ENCODE measurements at places on chromosomes 12 and 14.

GRCh38 chr14:51845811-51846210 lies 14.6 kb upstream of the GNG2 start:
- no peak for DNase-seq

GRCh38 chr12:121799842-121800693 lies 3.7 kb upstream of the SETD1B start:
- no peak for DNase-seq

DNA sequence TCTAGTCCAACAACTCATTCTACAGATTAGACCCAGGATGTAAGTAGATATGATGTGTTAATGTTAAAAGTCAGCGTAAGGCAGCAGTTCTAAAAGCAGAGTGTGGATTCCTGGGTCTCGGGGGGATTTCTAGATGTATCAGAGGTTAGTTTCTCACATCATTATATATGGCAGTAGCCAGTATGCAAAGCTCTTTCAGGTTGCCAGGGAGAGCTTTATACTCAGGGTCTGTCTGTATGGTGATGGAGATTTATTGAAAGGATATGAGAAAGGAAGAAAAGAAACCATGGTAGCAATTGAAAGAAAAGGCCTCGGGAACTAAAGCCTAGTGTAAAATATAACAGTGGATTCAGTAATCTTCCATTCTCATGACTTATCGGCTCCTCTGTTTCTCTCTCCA lies 26.2 kb upstream of the PAWR start:
- no peak for DNase-seq

DNA sequence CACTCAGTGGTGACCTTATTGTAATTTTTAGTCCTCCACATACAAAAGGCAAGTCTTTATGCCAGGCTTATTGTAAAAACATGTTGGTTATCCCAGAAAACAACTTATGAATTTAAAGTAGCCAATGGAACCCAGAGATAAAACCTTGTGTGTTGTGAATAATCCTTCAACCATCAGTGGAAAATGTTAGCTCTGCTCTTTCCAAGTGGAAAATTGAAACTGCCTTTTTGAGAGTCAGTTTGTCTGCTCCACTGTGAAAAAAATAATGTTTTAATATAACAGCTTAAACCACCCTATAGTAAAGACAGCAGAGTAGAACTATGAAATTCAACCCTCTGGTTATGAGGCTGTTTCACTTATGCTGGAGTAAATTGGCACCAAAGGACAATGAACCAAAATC lies 112.0 kb downstream of the TTLL5 start:
- DNase-seq = no peak

DNA sequence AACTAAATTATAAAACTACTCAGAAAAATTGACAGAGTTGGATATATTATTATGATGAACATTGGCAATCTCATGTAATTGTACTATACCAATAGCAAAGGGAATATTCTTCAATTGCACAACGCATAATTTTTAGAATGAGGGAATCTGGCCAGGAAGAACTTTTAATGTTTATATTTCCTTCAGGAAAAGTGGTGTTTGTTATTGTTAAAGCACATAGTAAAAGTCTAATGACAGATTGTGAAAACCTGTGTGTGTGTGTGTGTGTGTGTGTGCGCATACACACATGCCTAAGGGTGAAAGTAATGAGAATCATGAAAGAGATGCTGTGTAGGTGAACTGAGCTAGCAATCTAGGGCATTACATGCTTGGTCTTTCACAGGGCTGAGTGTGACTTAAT lies 877.7 kb downstream of the SLC6A15 start:
- no peak for DNase-seq

DNA sequence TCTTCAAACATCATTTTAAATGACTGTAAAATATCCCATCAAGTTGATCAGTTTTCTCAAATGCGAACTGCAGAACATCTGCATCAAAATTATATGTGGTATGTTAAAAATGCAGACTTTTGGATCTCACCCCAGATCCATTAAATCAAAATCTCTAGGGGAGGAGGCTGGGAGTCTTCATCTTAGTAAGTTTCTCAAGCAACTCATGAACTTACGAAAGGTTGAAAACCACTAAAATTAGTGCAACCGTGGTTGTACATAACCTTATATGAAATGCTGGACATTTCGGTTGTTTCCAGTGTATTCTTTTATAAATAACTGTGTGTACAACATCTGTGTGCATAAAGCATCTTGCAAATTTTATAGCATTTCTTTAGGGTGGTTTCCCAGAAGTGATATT lies 39.2 kb downstream of the ZFP36L1 start:
- DNase-seq = no peak

GRCh38 chr12:101933866-101934514 lies 56.6 kb downstream of the DRAM1 start:
- DNase-seq = no peak

DNA sequence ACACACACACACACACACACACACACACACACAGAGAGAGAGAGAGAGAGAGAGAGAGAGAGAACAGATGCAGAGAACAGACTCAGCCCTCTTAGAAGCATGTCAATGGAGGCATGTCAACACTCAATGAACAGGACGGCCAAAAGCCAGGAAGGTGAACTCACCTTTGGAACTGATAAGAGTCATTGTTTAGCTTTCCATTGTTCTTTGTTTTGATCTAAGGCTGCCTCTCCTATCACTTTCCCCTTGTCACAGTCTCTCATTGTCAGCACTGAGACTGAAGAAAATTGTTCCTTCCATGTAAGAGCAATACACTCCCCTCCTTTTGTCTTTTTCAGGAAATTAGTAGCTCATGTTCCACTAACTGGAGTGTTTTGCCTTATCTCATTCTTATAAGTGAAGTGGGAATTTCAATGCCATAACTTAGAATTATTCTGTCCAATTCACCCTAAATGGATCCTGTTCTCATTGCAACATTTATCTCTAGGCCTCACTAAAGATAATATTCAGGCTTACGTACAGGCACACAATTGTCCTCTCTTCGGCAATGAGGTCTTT lies 218.0 kb downstream of the DUSP6 start:
- no peak for DNase-seq

- no peak for DNase-seq
Measured at GRCh38 chr12:83186419-83186818, 499.7 kb downstream of the TMTC2 start.

GRCh38 chr12:24776861-24777260 lies 172.0 kb downstream of the BCAT1 start:
- no peak for DNase-seq

DNA sequence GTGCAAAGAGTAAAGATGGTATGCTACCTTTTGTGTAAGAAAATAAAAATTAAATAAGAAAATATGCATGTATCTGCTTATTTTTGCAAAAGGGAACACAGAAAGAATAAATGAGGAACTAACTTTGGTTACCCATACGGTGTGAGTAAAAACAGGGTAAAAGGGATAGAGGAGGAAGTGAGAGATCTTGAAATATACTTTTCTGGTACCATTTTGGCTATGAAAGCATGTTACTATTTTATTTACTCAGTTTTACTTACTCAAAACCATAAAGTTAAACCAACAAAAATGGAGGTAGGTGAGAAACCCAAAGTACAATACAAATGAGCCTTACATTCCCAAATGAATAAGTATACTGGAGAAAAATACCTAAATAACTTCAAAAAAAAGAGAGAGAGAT lies 122.0 kb upstream of the EGLN3 start:
- DNase-seq = no peak

DNA sequence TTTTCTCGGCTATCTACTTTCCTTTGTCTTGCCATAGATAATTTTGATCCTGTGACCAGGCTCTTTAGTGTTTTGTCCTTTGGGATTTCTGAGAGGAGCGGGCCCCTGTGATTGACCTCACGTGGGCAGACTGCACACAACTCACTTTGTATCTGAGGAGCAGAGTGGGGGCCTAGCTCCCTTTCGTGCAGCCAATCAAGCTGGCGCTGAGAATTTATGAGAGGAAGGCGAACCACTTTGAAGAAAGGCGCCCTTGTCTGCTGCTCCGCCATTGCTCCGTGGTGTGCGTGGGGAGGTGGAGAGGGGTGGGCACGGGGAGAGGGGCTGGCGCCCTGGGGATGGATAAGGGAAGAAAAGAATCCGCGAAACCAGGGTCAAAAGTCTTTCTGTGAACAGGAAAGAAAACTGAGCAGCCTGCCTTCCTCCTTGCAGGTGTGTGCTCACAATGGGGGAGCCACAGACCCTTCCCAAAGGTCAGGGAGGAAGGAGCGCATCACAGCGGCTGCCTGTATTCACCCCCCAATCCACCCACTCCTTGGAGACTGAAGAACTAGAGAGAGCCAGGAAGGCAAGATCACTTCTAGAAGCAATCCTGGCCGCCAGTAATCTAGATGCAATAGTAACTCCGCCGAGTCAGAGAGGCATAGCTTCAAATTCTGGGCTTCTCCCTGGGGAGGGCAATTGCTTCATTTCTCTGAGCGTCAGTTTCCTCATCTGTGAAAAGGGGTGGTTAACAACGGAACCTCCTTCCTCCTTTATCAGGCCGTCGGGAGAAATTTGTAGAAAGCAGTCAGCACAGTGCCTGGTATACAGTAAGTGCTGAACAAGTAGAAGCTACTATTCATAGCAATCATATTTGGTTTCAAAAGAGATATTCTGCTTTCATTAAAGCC lies 24.9 kb upstream of the MED13L start:
- no peak for DNase-seq

GRCh38 chr12:56280849-56281248 lies 14.1 kb downstream of the COQ10A start:
- DNase-seq = no peak

DNA sequence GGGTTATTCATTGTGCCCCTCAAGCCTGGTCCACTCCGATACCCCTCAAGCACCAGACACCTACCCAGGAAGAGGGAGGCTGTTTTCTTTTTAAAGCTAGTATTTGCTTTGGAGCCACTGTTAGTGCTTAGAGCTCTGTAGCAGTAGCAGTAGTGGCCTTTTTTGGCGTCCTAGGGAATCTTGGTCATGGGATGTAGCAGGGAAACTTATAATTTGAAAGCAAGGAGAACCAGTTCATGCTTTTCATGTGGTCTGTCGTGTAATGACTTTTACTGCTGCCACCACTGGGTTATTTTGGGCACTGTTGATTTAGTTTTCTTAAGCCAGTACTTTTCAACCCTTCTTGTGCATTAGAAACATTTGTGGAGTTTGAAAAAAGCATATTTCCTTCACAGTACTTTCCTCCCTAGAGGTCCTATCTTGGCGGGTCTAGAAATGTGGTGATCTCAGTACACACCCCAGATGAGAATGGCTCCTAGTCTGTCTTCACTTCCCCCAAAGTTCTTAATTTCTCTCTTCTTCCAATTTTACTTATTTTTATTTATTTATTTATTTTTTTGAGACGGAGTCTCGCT lies 49.7 kb downstream of the MARK3 start:
- DNase-seq = no peak

DNA sequence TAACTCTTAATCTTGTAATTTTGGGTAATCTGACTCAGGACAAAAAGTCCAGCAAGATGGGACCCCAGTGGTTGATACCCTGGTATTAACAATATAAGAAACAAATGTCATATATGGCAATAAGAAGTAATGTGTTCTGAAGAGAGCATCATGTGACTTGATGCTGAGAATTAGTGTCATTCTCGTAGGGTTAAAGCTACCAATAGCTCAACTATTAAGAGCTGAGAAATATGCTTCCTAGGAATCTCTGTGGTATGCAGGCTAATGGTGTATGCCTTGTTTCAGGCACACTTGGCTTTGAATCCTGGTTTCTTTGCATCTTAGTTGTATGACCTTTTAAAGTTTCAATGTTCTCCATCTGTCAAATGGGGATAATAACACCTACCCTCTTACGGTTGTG lies 9.1 kb downstream of the MYRFL start:
- DNase-seq = no peak

DNA sequence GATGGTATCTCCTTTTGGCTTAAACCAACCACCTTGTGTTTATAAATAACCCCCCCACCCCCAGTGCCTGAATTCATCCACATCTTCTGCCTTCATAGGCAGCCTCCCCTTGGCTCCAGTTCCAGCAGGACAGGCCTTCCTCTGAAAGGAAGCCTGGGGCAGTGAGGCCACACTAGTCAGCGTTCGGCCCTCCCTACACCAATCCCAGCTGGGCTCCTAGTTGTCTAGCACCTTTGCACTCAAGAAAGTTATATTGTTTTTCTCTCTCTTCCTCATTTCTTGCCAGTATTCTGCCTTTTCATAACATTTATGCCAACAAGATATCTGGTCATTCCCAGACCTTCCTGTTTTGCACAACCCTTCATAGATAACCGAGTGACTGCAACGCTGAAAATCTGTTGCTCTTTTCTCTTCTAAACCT lies 73.1 kb upstream of the ACTN1 start:
- DNase-seq = no peak

- DNase-seq = no peak
Measured at GRCh38 chr12:128970941-128971340, 117.7 kb downstream of the GLT1D1 start.

DNA sequence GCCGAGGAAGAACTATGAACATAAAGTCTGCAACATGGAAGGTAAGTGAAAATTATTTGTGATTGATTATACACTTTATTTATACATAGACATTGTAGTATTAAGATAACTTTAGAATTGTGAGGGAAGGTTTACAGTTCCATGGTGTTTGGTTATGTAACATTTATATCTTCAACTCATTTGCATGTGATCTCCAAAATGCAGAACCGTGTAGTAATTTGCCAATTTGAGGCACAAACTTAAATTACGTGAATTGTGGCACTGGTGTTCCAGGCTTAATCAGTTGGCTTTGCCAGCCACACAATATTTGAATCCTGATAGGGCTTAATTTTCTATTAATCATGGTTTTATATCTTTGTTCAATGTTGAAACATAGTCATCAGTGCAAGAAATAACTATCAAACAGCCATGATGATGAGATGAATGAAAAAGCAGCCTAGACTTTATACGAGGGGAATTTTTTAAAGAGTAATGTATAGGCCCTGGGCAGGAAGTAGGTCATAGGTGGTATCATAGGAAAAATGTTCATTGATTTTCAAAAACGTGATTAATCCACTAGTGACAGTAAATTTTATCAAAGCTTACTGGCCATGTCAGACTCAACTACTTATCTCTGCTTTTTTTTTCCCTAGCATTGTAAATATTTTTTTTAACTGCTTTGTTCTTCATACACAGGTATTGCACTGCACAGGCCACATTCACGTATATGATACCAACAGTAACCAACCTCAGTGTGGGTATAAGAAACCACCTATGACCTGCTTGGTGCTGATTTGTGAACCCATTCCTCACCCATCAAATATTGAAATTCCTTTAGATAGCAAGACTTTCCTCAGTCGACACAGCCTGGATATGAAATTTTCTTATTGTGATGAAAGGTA lies 31.7 kb downstream of the HIF1A start:
- DNase-seq = no peak

- DNase-seq = no peak
Measured at GRCh38 chr14:100844846-100845245, 18.9 kb downstream of the MEG3 start.

DNA sequence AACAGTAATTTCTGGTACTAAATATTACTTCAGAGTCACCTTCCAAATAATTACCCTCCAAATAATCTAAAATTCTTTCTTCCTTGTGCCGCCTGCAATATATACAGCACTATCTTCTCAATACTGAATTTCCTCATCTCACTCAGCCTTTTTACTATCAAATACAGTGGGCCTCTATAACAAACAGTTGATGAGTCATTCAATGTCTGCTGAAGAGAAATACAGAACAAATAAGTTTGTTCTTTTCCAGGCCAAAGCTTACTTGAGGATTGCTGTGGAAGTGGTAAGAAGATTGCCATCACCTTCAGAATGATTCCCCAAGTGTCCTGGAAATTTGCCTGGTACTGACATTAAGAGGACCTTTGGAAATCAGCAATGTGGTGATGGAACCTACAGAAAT lies 218.2 kb upstream of the ARHGAP5 start:
- no peak for DNase-seq

- DNase-seq = no peak
Measured at GRCh38 chr14:77508249-77508648, 9.6 kb upstream of the ISM2 start.

- no peak for DNase-seq
Measured at GRCh38 chr14:91377700-91378652, 39.6 kb downstream of the CCDC88C start.

Data from Panc1 (cell line).